Fibroblast of skin of back (primary cell): ENCODE measurements at places on chromosomes 4 and X.

DNA sequence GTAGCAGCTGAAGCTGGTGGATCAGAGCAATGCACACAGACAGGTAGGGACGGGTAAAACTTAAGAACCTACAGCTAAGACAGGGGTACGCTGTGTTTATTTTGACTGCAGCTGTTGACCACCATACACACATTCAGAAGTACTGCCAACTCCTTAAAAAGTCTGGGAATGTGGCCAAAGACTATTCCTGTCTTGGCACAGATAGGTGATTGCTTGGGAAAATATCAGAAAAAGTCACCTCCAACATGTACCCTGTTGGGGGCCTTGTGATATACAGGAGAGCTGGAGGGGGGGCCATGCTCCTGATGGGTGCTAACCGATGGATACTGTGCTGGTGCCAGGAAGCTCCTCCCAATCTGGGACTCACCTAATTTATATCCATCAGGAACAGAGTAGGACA lies 121.2 kb downstream of the VCX2 start:
- no peak for DNase-seq

GRCh38 chrX:64885850-64886249 lies 90.4 kb downstream of the ZC4H2 start:
- no peak for DNase-seq

GRCh38 chr4:180792541-180792940 lies 1450.7 kb upstream of the TENM3 start:
- DNase-seq = no peak

GRCh38 chr4:58093352-58093751 lies 983.2 kb upstream of the IGFBP7 start:
- no peak for DNase-seq

GRCh38 chr4:74754218-74754617 lies 40.1 kb downstream of the BTC start:
- DNase-seq = no peak

GRCh38 chrX:120680090-120680489 lies 50.2 kb upstream of the C1GALT1C1 start:
- DNase-seq = no peak
